ENCODE measurements at places on chromosomes 3 and 15. TPM values are rescaled to one million over a fixed set of nuclear protein-coding genes. Genes with fewer than 3 reads are reported as not detected.

- no peak for DNase-seq
Observed at GRCh38 chr3:178618197-178618596, 82.0 kb downstream of the KCNMB2 start.

GRCh38 chr3:186742618-186743380 lies 25.6 kb downstream of the KNG1 start:
- no peak for DNase-seq

DNA sequence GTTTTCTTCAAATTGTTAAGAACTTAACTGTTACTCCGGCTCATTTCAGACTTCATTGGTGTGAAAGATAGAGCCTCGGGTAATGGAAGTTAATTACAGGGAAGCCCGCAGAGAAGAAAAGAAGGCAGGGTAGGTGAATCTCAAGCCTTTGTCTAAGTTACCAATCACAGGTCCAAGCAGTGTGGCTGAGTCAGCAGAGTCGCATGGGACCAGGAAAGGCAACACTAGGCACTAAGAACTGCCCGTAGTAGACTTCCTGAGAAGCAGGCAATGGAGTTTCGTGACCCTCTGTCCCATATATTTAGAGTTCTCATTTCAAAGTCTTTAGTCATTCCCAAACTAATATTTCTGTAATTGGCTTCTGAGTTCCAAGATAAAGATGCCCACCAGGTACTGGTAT lies 122.9 kb upstream of the STT3B start:
- no peak for DNase-seq

NCEH1 gene
- 6.6 TPM for total RNA-seq

DNA sequence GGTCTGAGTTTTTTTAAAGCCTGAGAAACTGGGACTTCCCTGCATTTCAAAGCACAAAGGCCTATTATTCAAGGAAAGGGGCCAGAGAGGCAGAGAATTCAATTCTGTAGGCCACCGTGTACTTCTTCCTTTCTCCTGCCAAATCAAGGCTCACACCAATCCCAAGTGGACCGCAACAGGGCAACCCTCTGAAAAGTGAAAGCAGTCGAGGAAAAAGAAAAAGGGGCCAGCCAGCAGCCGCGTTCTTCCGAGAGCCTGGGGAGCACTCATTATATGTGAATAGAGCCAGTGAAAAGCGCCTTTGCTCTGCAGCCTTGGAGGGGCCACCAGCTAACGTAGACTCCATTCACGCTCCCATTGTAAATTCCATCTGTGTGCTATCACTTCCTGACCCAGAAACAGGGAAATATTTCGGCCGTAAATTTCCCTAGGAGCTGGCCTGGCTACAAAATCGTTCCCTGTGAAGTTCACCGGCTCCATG lies 45.9 kb upstream of the THUMPD3 start:
- peak; percentile 38 for DNase-seq

NDUFB4 gene
- total RNA-seq: 92.6 TPM

GRCh38 chr3:58202917-58203360 lies 7.8 kb downstream of the DNASE1L3 start:
- no peak for DNase-seq
